Dorsolateral prefrontal cortex (tissue), 122 donors: ENCODE measurements at places on chromosomes 7 and 10. TPM values are rescaled to one million over a fixed set of nuclear protein-coding genes. Genes with fewer than 3 reads are reported as not detected.

The MLXIPL gene
- total RNA-seq, result 52.0 TPM

DNA sequence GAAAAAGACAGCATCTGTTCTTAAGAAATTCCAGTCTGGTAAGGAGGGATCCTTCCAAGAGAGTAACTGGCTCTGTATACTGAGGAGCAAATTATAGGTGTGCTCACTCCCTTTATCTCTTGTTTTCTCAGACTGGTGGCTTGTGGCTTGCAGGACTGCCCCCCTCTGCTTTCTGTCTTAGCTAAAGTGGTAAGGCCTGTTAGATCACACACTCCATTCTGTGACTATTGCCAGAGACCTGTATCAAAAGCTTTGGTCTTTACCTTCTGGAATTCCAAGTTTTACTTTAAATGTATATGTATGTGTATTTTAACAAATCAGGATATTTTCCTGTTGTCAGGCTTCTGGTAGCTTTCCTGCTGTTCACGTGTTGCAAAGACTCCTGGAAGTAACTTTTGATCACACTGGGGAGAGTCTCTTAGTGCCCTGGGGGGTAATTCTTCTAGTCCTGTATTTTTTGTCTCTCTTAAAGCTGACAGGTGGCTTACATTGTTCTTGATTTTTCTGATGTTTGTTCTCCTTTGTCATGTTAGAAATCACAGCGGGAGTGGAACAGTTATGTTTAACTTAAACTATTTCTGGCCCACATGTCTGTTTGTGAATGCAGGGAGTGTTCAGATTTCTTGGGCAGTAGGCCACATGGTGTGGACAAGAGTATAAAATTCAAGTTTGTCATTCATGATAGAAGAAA lies 99.0 kb downstream of the PLPP4 start:
- no peak for DNase-seq

The VPS50 gene
- total RNA-seq, result 68.6 TPM

- DNase-seq, result no peak
Observed at GRCh38 chr10:30420766-30421165, 13.2 kb upstream of the MAP3K8 start.

GRCh38 chr10:11397980-11398580 lies 213.4 kb downstream of the USP6NL start:
- DNase-seq, result no peak

The MKI67 gene
- total RNA-seq, result 1.5 TPM

DNA sequence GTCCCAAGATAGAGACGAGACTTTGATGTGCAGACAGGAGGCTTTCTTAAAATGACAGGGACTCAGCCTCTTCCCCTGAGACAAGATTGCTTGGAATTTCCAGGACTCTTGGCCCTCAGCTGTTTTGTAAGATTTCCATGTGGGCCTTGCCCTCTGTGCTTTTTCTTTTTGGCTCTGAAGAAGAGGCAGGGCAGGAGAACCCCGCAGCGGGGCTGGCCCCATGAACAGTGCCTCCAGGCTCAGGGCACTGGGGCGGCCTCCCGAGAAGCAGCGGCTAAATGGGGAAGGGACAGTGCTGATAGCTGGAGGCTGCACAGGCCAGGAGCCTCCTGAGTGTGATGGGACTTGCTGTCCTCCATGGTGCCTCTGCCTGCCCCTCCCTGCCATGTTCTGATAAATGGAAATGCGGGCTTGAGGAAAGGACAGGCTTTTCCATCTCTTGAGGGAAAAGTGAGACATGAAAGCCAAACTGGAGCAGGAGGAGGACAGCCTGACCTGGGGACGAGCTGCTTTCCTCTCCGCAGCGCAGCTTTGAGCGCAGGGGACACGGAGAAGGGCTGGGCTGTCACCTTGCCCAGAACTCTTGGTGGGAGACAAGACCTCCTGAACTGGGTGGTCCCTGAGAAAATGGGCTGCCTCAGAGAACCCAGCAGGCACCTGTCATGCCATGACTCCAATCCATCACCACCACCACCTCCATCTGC lies 12.1 kb downstream of the SAP25 start:
- no peak for DNase-seq
